Stimulated activated CD4-positive, alpha-beta T cell treated with anti-CD3 and anti-CD28 coated beads, Interleukin-1b, Interleukin-23, amount 100 ng/mL, for 1 hour (primary cell): ENCODE measurements at places on chromosomes 12 and 14.

GRCh38 chr12:110033888-110034287 is 14.4 kb downstream of the C12orf76 start:
- no peak for DNase-seq

DNA sequence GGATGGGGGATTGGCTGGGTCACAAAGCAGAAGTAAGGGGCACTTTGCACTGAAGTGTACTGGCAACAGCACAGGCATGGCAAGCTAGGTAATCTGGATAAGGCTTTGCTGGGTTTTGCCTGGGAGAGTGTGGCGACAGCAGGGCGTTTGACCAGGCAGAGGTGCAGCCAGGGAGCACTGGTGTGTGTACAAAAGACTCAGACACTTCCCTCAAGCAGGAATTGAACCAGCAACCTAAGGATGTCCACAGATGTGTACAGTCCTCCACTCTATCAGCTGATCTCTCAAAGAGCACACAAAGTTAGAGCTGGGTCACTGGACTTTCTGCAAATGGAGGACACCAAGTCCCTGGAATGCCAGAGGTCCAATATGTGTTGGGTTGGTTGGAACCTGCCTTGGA is 15.4 kb upstream of the RNASE4 start:
- DNase-seq: no peak

DNA sequence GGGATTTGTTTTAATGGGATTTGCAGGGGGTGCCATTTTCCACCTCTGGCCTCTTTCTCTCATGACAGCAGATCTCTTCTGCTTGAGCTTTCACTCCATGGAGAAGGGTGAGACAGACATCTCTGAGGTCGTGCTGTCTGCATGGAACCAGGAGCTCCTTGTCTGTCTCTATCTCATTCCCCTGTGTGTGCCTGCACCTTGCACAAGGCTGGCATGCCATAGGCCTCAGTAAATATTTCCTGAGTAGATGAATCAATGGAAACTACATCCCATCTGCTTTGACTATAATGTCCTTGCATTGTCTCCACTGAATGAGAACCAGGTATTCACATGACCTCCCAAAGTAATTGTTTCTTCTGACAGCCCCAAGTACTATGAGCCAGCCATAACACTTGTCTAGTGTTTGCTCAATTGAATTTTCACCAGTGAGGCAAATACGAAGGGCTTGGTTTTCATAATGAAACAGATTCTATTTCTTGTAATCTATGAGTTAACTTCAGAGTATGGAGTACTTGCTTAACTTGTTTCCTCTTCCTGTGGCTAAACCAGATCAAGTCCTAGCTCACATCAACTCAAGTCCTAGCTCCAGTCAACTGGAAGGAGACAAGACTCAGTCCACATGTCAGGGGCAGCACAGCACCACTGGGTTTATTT is 32.3 kb downstream of the KCNK13 start:
- no peak for DNase-seq

GRCh38 chr14:106879241-106879640 is 1352.9 kb downstream of the TMEM121 start:
- no peak for DNase-seq

- no peak for DNase-seq
Observed at GRCh38 chr12:88468581-88468980, 111.7 kb downstream of the KITLG start.

DNA sequence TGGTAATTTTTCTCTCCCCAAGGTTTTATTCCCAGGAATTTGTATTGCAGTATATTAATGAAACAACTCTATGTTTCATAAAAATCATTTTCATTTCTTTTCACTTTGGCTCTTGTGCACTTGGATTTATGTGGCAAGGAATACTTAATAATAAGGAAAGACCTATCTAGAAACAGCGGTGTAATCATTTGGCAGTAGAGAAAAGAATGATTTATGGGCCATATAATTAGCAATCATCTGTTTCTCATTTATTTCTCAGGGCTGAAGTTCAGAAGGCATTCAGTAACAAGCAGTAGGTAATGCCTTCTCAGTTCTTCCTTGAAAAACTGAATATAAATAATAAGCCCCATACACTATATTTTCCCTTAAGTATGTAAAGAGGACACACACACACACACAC is 172.6 kb downstream of the ANO4 start:
- no peak for DNase-seq

GRCh38 chr12:89692439-89692838 is 16.2 kb downstream of the ATP2B1 start:
- no peak for DNase-seq
